Kidney capillary endothelial cell (primary cell): ENCODE measurements at places on chromosomes 12 and 14.

DNA sequence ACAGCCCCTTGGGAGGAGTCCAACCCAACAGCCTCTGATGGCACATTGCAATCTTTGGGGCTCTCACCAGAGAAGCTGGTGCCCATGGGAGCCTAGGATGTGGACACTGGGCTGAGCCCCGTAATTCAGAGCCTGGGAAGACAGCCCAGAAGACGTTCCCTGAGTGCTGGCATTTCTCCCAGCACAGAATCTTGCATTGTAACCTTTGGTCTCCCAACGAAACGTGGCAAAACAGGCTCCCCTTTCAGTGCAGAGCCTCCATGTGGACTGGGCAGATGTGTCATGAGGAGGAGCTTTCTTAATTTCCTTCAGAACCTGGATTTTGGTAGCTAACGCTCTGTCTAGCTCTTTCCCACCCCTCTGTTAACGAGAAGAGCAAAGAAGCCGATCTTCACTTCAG is 26.3 kb downstream of the BATF start:
- no peak for DNase-seq

DNA sequence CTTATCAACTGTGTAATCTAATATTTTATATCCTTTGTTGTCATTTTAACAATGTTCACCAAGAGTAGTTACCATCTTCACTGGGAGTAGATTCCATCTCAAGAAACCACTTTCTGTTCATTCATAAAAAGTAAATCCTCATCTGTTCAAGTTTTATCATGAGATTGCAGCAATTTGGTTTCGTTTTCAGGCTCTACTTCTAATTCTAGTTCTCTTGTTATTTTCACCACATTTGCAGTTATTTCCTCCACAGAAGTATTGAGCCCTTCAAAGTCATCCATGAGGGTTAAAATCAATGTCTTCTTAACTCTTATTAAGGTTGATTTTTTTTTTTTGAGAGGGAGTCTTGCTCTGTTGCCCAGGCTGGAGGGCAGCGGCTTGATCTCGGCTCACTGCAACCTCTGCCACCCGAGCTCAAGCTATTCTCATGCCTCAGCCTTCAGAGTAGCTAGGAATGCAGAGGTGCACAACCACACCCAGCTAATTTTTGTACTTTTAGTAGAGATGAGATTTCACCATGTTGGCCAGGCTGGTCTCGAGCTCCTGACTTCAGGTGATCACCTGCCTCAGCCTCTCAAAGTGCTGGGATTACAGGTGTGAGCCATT is 276.6 kb downstream of the ACSS3 start:
- no peak for DNase-seq

DNA sequence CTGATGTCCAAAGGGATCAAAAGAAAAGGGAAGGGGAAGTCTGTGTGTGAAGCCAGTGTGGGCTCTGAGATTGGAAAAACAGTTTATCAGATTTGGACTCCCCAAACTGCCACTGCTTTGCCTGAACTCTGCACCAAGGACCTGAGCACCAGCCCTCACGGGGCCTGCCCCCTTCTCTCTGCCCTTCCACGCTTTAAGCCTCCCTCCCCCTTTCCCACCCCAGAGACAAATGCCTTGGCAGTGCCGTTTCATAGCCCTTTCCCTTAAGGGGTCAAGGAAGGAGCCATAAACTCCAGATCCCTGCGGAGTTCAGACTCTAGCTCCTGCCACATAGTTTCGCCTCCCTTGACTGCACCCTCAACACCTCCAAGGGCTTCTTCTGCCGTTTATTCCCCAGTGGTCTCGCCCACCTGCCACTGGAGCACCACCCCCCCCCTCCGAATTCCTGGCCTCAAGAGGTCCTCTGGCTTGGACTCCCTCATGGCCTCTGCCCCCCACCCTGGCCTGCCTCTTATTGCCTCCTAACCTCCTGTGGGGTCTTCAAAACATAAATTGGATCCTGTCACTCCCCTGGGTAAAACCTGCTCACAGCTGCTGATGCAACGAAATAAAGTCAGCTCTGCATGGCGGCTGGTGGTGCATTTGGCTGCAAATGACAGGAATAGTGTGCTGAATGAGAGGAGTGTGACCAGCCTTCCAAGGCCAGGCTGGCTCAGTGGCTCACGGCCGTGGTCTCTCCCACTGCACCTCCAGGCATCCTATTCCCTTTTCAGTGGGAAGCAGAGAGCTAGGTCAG is 18.8 kb downstream of the SLC25A29 start:
- no peak for DNase-seq

DNA sequence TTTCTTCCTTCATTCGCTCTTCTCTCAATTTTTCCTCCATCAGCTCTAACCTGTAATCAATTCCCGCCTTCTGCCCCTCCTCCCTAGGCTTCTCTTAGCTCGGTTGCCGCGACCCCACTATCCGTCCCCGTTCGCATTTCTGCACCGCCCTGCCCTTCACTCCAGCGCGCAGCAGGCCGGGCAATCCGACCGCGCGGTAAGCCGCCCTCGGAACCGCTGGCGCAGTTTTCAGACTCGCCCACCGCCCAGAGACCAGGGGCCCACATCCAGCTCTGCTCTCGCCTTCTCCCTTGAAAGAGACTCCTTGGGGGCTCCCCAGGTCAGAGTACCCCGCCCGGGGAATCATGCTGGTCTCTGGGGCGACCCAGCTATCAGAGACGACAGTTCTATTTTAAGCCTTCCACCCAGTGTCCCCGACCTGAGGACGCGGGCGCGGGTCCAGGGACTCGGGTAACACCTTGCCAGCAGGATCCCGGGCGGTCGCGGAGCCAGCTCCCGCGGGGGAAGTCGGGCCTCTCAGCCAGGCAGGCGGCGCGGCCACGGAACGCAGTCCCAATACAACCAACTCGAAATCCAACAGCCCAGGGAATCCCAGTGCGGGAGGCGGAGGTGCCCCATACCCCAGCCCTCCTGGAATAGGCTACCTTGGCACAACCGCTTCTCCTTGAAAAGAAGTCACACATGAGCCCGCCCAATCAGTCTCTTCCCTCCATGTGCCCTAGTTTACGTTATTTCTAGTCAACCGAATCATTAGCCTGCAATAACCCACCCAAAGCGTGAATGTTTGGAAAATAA is 5.7 kb upstream of the SLC38A4 start:
- DNase-seq = no peak

DNA sequence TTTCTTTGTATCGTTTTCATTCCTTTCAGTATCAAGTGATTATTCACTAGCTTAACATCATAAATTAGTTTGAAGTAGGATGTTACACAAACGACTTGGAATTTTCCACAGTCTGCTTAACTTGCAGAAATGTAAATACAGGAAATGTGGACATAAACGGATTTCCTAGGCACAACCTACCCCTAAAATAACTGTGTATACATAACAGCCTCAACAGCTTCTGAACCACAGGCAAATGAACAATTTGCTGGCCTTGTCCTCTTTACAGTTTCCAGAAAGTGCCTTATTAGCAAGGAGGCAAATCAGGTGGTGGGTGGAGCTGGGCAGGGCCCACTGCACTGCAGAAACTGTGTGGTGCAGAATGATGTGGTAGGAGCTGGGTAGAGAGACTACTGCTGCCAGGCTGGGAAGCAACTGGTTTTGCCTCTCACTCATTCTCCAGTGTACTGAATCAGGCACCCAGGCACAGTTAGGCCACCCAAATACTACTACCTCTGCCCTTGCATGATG is 14.1 kb downstream of the DRAM1 start:
- peak; percentile 34 for DNase-seq

GRCh38 chr14:69629225-69630127 is 18.1 kb downstream of the SUSD6 start:
- no peak for DNase-seq

- DNase-seq = no peak
Observed at GRCh38 chr12:116707751-116708150, 30.1 kb downstream of the SPRING1 start.

- no peak for DNase-seq
Observed at GRCh38 chr12:15629761-15630160, 159.4 kb downstream of the EPS8 start.

DNA sequence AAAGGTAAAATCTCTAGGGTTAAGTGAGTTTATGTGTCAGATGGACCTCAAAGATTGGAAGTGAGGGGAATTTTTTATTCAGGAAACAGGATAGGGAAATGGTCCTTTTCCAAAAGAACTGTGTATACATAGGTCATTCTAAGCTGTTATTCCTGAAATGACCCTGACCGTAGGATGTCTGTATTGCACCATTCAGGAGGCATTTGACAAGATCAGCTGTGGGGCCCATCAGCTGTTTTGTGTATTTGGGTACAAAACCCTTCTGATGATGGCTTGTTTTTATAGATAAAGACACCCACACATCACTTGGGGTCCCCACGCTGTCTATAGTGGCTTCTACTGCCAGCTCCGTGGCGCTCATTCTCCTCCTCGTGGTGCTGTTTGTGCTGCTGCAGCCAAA is 62.6 kb upstream of the SRSF5 start:
- DNase-seq = no peak

GRCh38 chr14:70897464-70897863 is 9.8 kb upstream of the PCNX1 start:
- DNase-seq = no peak

DNA sequence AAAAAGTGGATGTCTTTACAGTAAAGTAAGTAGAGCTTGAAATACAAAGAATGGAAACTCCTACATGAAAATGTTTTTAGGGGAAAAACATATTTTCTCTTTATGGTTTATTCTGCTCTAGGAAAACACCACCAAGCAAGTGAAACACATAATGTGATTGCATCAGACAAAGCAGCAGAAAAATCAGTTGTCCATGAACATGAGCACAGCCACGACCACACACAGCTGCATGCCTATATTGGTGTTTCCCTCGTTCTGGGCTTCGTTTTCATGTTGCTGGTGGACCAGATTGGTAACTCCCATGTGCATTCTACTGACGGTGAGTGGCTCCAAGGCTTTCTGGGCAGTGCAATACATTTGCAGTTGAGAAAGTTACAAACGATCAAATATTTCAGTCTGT is 42.6 kb upstream of the PLEKHD1 start:
- no peak for DNase-seq

DNA sequence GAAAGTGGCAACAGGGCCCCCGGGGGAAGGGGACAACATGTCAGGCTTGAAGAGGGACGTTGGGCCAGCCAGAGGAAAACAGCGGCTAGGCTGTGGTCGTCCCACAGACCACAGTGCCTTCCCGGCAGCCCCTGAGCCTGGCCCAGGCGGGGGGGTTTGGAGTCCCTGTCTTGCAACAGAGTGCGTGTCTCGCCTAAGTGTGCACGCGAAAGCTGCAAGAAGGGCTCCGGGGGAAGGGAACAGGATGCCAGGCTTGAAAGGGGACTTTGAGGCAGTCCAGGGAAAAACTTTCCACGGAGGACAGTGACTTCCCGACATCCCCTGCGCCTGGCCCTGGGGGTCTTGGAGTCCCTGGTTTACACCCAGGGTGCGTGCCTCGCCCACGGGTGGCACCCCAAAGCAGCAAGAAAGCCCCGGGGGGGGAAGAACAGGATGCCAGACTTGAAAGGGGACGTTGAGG is 157.5 kb upstream of the ALG10B start:
- no peak for DNase-seq

GRCh38 chr12:119659289-119659897 is 8.5 kb upstream of the PRKAB1 start:
- DNase-seq = peak; percentile 48

- DNase-seq = peak; percentile 9
Observed at GRCh38 chr14:77375973-77376770, 722 bp downstream of the TMED8 start.

DNA sequence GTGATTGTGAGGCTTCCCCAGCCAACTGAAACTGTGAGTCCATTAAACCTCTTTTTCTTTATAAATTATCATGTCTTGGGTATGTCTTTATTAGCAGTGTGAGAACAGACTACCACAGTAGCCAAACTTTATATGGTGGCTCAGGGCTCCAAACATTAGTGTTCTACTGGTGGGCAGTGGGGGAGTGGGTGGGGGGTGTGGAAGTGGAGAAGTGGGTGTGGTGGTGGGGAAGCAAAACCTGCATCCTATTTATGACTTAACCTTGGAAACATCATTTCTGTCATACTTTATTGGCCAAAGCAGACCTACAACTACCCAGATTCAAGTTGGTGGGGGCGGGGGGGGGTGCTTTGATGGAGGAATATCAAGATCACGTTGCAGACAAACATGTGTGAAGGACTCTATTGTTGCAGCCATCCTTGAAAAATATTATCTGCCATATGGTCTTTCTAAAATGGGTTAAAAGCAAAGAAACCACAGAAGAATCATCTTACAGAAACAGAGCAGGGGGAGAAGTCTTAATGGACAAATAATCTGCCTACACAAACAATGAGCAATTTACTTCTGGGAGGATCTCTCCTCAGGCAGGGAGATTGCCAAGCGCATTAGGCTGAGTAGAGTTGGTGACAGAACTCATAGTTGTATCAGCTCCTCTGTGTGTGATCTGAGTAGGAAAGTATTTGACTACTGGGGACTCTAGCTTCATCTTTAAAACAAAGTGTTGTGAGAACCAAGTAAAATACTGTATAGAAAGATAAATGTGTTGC is 1.4 kb upstream of the PWP1 start:
- no peak for DNase-seq

GRCh38 chr12:132524405-132524804 is 34.5 kb downstream of the FBRSL1 start:
- DNase-seq = no peak
